Osteocyte (in vitro differentiated cells): ENCODE measurements at places on chromosomes 12 and 14. TPM values are rescaled to one million over a fixed set of nuclear protein-coding genes. Genes with fewer than 3 reads are reported as not detected.

DNA sequence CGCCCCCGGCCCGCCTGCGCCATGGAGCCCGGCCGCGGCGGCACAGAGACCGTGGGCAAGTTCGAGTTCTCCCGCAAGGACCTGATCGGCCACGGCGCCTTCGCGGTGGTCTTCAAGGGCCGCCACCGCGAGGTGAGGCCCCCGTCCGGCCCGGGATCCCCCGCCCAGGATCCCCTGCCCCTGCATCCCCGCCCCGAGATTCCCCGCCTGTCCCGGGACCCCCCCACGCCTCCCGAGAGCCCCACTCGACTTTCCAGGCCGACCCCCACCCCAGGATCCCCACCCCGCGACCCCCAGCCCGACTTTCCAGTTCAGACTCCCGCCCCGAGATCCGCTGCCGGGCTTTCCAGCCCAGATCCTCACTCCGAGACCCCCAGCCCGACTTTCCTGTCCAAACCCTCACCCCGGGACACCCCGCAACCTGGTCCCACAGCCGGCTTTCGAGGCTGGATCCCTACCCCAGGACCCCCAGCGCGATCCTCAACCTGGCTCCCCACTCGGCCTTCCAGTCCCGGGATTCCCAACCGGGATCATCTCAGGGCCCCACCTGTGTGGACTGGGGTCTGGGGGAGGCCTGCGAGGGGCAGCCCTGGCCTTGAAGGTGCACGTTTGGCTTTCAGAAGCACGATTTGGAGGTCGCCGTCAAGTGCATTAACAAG is 688 bp downstream of the ULK1 start:
- H3K4me3 ChIP-seq, result peak overlapping the region; percentile 81
- H3K4me1 ChIP-seq, result peaks cover 19% of the 10 kb centered on the region
- H3K36me3 ChIP-seq, result no peaks in the 10 kb centered on the region
- no peaks in the 10 kb centered on the region for H3K27me3 ChIP-seq
- peak overlapping the region; percentile 79 for H3K27ac ChIP-seq

DNA sequence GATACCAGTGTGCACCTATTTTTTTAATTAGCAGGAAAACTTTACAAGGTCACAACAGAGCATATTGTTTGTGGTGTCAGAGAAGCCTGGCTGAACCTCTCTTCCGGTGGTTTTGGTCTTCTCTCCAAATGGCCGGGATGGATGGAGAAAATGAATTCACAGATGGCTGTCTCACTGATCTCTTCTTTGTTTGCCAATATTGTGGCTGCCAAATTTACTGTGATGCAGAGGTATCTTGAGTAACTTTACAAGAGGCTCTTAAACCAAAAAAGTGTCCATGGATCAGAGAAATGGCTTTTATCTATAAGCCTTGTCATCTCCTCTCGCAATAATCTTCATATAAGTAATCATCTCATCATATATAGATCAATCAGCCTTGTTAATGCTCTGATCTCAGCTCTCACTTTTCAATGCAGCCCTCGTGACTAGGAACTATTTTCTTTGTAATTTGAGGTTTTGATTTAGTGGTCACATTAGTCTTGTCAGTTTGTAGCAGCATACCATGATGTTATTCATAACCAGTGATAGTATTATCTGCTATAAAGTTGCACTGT is 308.1 kb downstream of the EGLN3 start:
- no peaks in the 10 kb centered on the region for H3K36me3 ChIP-seq
- no peak for DNase-seq
- H3K27me3 ChIP-seq, result no peaks in the 10 kb centered on the region
- H3K27ac ChIP-seq, result no peak overlapping the region

DNA sequence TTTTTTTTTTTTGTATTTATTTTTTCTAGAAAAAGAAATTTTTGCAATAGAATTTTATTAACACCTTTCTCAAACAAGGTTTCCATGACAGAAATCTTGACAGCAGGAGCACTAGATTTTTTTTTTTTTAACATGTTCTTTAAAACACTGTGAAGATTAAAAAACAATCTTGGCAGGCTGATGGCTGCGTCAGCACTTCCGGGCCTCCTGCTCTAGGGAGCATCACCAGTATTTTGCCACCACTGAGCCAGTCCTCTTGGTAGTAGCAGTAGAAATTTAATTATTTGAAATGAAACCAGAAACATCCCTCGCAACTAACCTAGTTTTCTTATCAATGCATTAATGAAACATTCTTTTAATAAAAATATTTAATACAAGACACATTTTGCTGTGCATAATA is 99.6 kb downstream of the APAF1 start:
- DNase-seq, result no peak
- no peak overlapping the region for H3K4me3 ChIP-seq
- no peak overlapping the region for H3K27ac ChIP-seq
- H3K36me3 ChIP-seq, result no peaks in the 10 kb centered on the region
- peaks cover 7% of the 10 kb centered on the region for H3K27me3 ChIP-seq

Gene ACSM4
- total RNA-seq, result not detected in 2 replicates

DNA sequence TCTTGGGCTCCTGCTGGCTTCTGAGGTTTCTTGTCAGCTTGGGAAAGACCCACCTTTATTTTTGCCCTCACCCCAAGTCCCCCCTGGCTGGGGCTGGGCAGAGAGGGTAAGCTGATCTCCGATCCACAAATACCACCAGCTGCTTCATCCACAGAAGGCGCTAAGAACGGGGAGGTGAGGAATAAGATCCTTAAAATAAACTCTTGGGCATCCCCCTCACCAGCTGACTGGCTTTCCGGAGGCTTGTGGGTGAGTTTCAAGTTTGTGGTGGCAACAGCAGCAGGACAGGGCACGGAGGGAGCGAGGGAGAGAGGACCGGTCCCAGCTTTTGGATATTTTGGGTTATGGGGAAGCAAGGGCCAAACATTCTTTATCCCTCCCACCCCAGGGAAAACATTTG is 20.8 kb upstream of the HSPB8 start:
- no peak overlapping the region for H3K4me3 ChIP-seq
- no peak overlapping the region for H3K27ac ChIP-seq
- DNase-seq, result no peak
- peaks cover 11% of the 10 kb centered on the region for H3K27me3 ChIP-seq
- H3K36me3 ChIP-seq, result no peaks in the 10 kb centered on the region

- DNase-seq, result no peak
- no peaks in the 10 kb centered on the region for H3K4me1 ChIP-seq
- H3K4me3 ChIP-seq, result no peak overlapping the region
Measured at GRCh38 chr14:53237488-53237887, 84.4 kb upstream of the DDHD1 start.

DNA sequence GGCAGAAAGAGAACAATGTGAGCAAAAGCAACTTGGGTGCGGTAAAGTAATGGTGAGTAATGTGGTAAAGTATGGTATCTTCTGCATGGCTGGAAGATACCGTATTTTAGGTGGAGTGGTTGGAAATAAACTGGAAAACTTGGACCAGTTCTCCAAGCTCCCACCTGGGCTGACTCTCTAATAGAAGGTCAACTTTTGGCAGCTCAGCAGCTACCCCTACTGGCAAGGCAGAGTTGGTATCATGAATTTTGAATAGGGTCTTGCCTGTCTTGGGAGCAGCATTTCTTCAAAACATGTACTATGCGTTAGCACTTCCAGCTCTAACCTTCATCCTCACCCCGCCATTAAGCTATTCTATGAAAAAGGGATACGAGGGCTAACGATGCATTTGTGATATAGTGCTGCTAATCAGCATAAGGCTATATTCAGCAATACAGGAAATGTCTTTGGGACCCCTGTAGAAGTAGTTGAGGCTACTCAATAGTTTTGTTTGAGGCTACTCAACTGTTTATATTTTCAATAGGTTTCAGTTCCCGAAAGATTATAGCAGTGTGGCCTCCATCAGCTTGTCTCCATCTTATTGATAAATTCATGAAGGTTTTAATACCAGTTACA is 276.3 kb upstream of the FAR2 start:
- H3K4me3 ChIP-seq, result no peak overlapping the region
- no peak for DNase-seq
- H3K36me3 ChIP-seq, result no peaks in the 10 kb centered on the region
- peaks cover 9% of the 10 kb centered on the region for H3K27me3 ChIP-seq
- H3K4me1 ChIP-seq, result peaks cover 8% of the 10 kb centered on the region

Gene SLC6A12
- total RNA-seq, result not detected in 2 replicates
